Forelimb muscle (tissue), 1 donor: ENCODE measurements at places on chromosomes 6 and 20.

DNA sequence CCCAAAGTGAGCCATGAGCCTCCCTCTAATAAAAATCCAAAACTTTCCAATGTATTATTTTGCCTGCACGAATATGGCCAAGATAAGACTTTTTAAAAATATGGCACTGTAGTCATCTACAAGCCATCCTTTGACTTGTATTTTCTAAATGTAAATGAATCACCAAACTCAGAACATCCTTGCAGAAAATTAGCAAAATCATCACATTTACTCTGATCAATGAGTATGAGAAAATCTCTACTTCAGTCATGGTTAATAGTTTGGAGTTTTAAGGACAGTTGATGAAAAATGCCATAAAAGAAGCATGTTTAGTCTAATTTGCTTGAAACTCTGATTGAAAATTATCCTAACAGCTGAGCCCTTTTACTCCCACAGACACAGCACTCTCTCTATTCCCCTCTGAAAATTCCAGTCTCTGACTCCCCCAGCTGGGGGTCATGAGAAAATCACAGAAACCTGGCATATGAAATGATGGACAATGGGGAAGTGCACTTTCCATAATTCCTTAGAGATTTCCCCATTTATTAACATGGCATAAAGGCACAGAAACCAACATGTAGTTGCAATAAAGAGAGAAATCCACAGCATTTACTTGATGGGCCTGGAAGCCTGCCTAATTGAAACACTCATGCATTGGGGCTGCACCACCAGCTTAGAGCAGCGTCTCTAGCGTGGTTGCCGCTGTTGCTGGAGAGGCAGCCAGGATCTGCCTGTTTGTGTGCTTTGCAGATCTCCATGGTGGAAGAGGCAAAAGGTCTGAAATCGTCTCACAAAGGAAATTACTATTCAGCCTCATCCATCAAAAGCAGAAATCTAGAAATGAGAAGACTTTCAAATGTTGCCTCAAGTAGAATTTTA is 214.0 kb downstream of the WDR27 start:
- DNase-seq, result no peak

DNA sequence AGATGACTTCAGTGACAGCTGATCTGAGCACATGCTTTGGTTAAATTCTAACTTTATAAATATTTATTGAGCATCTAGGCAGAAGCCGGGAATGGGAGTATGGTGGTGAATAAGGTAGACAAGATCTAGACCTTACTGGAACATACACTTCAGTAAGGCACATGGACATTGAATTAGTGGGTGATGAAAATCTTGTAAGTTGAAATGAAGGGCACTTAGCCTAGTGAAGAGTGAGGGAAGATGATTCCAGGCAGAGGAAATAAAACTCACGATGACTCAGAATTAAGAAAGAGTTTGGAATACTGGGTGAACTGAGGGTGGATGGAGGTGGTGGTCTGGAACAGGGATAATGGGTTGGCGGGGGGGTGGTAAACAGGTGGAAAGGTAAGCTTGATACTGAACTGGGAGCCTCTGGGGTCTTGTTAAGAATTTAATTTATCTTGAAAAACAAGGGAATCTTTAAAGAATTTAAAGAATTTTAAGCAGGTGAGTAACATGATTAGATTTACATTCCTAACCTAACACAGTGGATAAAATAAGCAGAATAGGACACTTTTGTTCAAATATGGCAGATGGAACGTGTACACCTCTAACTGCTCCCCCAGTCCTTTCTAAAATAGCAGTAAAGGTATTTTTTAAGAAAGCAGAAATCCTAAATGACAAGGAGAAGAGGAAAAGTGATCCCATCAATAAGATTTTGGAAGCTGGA is 75.2 kb upstream of the ARHGAP18 start:
- no peak for DNase-seq

DNA sequence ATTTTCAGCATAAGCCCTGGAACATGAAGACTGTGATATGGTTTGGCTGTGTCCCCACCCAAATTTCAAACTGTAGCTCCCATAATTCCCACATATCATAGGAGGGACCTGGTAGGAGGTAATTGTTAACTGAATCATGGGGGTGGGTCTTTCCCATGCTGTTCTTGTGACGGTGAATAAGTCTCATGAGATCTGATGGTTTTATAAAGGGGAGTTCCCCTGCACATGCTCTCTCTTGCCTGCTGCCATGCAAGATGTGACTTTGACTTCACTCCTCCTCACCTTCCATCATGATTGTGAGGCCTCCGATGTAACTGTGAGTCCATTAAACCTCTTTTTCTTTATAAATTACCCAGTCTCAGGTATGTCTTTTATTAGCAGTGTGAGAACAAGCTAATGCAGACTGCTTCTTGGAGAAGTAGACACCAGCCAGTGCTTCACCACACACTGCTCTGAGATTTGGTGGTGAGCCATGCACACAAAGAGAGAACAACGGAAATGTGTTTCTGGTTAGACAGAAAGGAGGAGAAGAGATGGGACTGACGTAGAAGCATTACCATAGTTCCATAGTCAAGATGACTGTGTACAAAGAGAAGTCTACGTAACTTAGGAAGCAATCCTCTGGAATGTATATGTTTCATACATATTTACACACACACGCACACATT is 97.8 kb downstream of the BACH2 start:
- DNase-seq, result no peak

DNA sequence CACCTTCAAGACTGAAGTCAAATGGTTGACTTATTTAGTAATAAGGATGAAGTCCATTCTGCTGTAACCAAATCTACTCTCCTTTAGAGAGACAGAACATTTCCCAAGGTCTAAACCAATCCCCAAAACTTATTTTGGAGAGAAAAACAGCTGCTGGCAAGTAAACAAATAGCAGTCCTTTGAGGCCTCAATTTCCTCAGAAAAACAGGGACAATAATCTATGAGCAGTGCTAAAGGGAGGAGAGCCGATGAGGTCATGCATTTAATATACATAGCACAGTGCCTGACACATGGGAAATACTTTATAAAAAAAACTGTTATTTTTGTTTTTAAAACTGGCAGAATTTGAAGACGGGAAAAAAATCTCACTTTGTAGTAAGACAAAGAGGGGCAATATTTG is 526.0 kb downstream of the EPM2A start:
- peak; percentile 9 for DNase-seq

- no peak for DNase-seq
These were observed 79.6 kb downstream of the RPS12 start for GRCh38 chr6:132893772-132894490.

DNA sequence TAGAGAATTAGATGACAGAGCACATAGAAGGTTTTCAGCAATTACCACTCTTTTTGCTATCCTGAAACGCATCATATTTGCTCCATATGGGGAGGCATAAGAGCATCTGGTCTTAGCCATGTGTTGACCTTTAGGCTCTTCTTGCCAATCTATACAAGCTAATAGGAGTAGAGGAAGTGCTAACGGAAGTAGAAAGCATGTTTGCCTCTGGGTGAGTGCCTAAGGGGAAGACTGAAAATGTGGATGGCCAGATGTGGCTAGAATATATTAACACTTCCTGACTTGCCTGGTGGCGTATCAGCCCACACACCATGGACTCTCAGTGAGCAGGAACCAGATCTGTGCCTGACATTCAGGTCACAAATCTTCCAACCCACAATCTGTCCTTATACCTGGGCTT is 136.3 kb downstream of the LRRC1 start:
- DNase-seq, result no peak

DNA sequence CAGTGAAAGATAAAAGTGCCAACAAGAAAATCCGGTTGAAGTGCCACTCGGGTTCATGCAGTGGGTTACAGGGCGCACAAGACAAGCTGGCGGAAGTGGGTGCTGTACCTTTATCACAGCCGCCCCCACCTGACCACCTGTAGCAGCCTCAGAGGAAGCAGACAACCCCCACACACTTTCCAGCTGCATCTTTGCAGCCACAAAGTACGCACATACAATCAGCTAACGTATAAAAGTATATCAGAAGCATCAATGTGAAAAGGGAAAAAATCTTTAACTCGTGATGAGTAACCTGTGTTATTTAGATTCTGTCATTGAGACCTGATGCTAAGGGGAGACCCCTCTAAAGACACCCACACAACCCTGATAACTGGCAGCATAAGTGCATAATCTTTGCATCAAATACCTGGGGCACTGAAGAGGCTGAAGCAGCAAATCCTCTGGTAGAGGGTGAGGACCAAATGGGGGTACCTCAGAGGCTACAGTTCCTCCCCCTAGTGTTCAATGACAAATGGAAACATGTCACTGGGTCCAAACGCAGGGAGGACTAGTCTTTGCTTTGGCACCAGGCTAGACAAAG is 22.1 kb downstream of the BACH2 start:
- DNase-seq, result no peak

GRCh38 chr6:37323580-37323979 is 30.2 kb upstream of the RNF8 start:
- peak; percentile 22 for DNase-seq

GRCh38 chr6:34196116-34196832 is 40.4 kb upstream of the HMGA1 start:
- DNase-seq, result peak; percentile 24

- no peak for DNase-seq
These were observed 18.3 kb downstream of the SNX9 start for GRCh38 chr6:157841211-157841840.

DNA sequence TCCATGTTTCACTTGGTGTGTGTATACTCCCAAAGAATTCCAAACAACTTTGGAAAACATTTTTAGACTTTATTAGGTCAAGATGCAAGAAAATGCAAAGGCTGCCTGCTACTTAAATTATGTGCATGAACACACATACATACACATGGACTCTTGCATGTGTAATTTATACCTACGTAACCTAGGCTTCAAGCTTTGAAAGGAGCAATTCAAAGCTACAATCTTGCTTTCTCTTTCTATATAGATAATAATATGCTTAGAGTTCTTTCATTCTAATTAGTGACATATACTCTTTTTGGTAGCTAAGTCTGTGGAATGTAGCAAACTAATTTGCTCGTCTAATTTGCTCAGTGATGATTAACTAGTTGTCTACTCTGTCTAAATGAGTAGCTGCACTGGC is 146.5 kb downstream of the EPHA7 start:
- DNase-seq, result no peak

- DNase-seq, result no peak
These were observed 85.9 kb upstream of the HMGCLL1 start for GRCh38 chr6:55664591-55665587.

- DNase-seq, result no peak
These were observed 53.6 kb upstream of the TRERF1 start for GRCh38 chr6:42505385-42505718.

GRCh38 chr6:53793318-53794136 is 1.3 kb upstream of the LRRC1 start:
- peak; percentile 65 for DNase-seq

DNA sequence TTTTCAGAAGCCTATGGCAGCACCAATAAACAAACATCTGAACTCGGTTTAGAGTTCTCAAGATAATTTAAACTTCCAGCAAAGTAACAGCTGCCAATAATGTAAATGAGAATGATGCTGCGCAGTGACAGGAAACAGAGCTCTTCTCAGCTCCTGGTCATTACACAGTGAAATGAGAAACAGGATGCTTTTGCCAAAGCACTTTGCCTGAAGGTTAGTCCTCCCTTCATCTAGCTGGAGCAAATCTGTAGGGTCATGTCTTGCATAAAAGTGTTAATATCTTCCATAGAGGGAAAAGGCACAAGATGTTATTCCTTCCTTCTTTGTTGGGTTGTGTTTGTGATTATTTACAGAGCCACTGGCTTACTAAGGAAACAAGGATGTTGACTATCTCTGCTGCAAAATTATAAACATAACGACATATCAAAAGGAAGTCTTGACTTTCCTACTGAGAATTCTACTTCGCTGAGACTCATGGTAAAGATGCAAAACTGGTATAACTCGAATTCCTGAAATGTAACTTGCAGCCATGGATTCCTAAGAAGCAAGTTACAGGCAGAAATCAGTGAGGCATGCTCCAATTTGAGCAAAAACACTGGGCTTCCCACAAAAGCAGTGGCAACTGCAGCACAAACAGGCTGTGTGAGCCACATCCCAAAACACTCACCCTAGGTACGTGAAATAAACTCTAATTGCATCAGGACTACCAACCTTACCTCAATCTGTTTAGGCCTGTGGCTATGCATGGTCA is 102.5 kb upstream of the BEND6 start:
- no peak for DNase-seq

DNA sequence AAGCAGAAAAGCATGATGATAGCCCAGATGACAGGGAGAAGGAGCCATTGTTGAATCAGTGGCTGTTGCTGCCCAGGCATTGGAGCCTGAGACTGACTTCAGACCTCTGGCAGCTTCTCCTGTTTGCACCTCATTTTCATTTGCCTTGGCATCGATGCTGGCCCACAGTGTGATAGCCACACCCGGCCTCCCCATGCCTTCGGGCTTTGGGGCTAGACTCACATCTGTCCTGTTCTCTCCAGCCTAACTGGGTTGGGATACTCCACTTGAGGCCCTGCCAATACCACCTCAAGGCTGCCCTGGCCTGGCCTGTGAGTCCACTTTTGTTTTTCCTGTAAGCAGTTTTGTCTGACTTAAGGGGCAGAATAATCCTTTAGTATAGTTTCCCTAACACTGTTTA is 140.4 kb downstream of the UST start:
- DNase-seq, result no peak
